Panc1 (cell line): ENCODE measurements at places on chromosomes 1 and 21. TPM values are rescaled to one million over a fixed set of nuclear protein-coding genes. Genes with fewer than 3 reads are reported as not detected.

- no peak overlapping the region for H3K27ac ChIP-seq
- no peaks in the 10 kb centered on the region for H3K27me3 ChIP-seq
- H3K4me3 ChIP-seq = no peak overlapping the region
- no peaks in the 10 kb centered on the region for H3K4me1 ChIP-seq
- H3K36me3 ChIP-seq = no peaks in the 10 kb centered on the region
These were observed 38.2 kb upstream of the CSF3R start for GRCh38 chr1:36520771-36521420.

DNA sequence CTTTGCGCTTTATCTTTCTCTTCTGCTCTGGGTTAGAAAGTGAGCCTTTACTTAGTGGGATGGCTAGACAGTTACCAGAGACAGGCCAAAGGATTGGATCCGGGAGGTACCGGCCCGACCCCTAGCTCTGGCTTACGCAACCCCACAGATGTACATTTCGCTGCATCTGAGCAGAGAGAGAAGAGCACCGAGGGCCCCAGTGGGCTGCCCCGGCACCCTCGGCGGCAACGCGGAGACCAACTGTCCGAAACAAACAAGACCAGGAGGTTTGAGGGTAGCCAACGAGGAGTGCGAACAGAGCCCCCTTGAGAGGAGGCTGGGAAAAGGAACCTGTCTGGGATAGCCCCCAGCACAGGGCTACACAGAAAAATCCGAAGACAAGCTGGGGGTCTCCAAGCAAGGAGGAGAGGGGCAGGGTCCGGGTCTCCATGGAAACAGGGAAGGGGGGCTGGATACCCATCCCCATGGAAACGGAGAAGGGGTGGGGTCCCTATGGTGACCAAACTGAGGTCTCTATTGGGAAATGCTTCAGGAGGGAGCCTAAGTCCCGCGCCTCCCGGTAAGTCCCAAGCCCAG is 373 bp downstream of the MTF1 start:
- DNase-seq = no peak
- peak overlapping the region; percentile 83 for H3K4me3 ChIP-seq
- H3K4me1 ChIP-seq = peaks cover 17% of the 10 kb centered on the region
- no peaks in the 10 kb centered on the region for H3K27me3 ChIP-seq

DNA sequence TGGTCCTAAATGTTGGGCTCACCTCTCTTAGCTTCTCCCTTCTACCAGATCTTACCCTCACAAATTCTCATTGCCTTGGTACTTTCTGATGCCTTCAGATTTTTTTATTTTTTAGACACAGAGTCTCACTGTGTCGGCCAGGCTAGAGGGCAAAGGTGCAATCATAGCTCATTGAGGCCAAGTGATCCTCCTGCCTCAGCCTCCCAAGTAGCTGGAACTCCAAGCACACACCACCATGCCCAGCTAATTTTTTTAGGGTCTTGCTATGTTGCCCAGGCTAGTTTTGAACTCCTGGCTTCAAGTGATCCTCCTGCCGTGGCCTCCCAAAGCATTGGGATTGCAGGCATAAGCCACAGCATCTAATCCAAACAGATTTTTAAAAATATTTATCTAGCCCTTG is 69.4 kb downstream of the ZSWIM5 start:
- H3K27ac ChIP-seq = no peak overlapping the region
- no peaks in the 10 kb centered on the region for H3K27me3 ChIP-seq
- no peaks in the 10 kb centered on the region for H3K36me3 ChIP-seq
- DNase-seq = no peak
- no peaks in the 10 kb centered on the region for H3K4me1 ChIP-seq

DNA sequence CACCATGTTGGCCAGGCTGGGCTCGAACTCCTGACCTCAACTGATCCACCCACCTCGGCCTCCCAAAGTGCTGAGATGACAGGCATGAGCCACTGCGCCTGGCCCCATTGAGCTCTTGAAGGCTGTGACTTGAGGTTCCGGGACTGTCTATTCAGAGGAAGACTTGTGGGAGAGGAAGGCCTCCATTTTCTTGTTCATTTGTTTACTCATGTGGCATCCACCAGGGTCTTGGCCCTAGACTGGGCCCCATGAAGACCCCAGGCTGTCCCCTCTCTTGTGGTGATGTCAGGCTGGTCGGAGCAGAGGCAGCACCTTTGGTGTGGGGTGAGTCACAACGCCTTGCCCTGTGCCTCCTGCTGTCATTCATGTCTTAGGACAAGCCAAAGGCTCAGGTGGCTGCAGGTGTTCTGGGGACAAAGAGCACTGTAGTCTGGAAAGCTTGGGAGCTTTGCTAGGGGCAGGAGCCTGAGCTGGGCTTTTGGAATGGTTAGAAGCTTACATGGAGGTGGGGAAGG is 224.6 kb upstream of the C1orf174 start:
- peaks cover 4% of the 10 kb centered on the region; the same call in 1 of the 2 replicates for H3K27me3 ChIP-seq
- no peaks in the 10 kb centered on the region for H3K36me3 ChIP-seq
- no peak overlapping the region for H3K4me3 ChIP-seq
- H3K4me1 ChIP-seq = no peaks in the 10 kb centered on the region
- DNase-seq = no peak

DNA sequence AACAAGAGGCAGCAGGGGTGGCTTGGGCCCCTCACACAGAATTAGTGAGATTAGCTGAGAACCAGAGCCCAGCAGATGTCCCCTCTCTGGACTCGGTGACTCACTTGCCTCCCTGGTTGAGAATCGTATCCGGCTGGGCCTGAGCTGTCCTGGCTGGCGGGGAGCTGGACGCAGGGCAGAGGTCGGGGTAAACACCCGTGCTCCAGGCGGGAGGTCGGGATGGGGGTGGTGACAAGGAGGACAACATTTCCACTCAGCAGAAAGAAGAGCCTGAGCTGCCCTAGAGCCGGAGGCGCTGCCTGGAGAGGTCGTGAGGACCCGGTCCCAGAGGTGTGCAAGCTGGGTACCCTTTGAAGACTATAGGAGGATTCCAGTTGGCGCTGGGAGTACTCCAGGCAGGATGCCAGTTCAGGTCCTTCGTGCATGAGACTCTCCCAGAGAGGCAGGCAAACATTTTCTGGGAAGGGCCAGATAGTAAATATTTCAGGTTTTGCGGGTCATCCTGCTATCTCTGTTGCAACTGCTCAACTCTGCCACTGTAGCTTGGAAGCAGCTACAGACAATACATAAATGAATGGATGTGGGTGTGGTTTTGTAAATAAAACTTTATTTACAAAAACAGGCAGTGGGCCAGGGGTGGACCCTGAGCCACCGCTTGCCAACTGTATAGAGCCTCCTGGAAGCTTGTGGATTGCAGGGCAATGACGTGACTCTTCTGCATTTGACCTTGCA is 116.8 kb upstream of the WNT4 start:
- H3K4me3 ChIP-seq = no peak overlapping the region
- no peak for DNase-seq
- H3K27me3 ChIP-seq = no peaks in the 10 kb centered on the region

DNA sequence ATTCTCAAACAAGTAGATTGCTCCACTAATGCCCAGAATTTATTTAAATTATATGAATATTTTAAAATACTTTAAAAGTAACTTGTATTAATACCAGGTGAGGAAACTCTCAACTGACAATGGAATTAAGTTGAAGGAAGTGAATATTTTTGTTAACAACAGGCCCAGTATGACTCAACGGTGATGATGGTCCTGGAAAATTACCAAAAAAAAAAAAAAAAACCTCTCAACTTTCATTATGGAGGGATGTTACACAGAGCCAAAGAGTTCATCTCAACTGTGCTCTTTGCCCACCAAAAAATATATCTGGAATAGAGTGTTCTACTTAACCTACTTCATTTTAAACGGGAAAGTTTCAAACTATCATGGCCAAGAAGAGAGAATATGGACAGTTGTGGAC is 28.3 kb downstream of the CFH start:
- no peaks in the 10 kb centered on the region for H3K4me1 ChIP-seq
- H3K27me3 ChIP-seq = no peaks in the 10 kb centered on the region
- DNase-seq = no peak
- H3K27ac ChIP-seq = no peak overlapping the region
- no peaks in the 10 kb centered on the region for H3K36me3 ChIP-seq
- no peak overlapping the region for H3K4me3 ChIP-seq

- H3K4me3 ChIP-seq = no peak overlapping the region
- H3K27me3 ChIP-seq = no peaks in the 10 kb centered on the region
- H3K27ac ChIP-seq = no peak overlapping the region
- no peaks in the 10 kb centered on the region for H3K36me3 ChIP-seq
- DNase-seq = no peak
- H3K4me1 ChIP-seq = no peaks in the 10 kb centered on the region
These were observed 4.8 kb downstream of the KRTAP21-3 start for GRCh38 chr21:30713766-30714165.

GRCh38 chr1:33274446-33274845 is 18.2 kb downstream of the ZNF362 start:
- no peak for DNase-seq
- no peaks in the 10 kb centered on the region for H3K36me3 ChIP-seq
- no peak overlapping the region for H3K27ac ChIP-seq
- H3K27me3 ChIP-seq = no peaks in the 10 kb centered on the region
- H3K4me1 ChIP-seq = no peaks in the 10 kb centered on the region

DNA sequence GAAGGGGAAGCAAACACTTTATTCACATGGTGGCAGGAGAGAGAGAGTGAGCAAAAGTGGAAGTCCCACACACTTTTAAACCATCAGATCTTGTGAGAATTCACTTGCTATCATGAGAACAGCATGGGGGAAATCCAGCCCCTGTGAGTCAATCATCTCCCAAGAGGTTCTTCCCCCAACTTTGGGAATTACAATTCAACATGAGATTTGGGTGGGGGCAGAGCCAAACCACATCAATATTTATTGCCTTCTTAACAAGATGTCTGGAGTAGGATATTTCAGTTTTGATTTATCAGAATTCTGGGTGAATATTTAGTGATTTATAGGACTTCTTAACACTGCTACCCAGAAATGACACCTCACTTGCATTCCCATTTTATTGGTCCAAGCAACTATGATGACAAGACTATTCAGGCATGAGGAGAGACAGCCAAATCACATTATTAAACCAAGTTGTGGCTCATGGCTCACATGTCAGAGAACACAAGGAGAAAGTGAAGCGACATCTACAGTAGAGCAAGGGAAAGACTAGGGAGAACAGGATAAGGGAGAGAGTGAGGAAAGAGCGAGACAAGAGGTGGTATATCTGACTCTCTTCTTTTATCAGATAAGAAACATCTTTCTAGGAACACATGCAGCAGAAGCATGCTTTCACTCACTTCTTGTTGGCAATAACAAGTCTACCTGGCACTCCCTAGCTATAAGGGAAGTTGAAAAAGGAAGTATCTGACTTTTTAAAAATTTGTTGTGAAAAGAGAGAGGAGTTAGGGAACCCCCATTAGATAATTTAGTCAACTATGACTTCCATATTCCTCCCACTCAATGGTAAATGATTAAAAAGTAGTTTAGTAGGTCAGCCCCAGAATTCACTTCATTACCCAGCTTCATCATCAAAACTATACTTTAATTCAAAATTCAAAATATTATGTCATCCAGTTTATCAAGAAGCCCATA is 36.6 kb upstream of the PTPRC start:
- H3K4me3 ChIP-seq = no peak overlapping the region
- H3K27me3 ChIP-seq = no peaks in the 10 kb centered on the region
- H3K27ac ChIP-seq = no peak overlapping the region
- no peak for DNase-seq
- H3K4me1 ChIP-seq = no peaks in the 10 kb centered on the region

GRCh38 chr1:152514715-152515433 is 592 bp downstream of the CRCT1 start:
- H3K27me3 ChIP-seq = peaks cover 31% of the 10 kb centered on the region
- DNase-seq = no peak
- no peak overlapping the region for H3K27ac ChIP-seq
- peak overlapping the region; percentile 33 for H3K4me3 ChIP-seq
- H3K4me1 ChIP-seq = no peaks in the 10 kb centered on the region; the same call in 1 of the 2 replicates
- no peaks in the 10 kb centered on the region for H3K36me3 ChIP-seq

DNA sequence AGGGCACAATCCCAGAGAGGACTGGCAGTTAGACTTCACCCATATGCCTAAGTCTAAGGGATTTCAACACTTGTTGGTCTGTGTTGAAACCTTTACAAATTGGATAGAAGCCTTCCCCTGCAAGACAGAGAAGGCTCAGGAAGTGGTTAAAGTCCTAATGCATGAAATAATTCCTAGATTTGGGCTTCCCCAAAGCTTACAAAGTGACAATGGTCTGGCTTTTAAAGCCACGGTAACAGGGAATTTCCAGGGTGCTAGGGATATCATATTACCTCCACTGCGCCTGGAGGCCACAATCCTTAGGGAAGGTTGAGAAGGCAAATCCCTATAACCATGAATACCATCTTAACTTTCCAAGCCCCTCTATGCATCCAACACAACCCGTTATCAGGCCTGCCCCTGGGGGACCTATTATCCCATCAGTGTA is 3.3 kb upstream of the FMO4 start:
- no peaks in the 10 kb centered on the region for H3K4me1 ChIP-seq
- H3K4me3 ChIP-seq = no peak overlapping the region
- no peaks in the 10 kb centered on the region for H3K36me3 ChIP-seq
- DNase-seq = no peak

GRCh38 chr1:243325305-243325890 is 69.6 kb downstream of the SDCCAG8 start:
- no peak overlapping the region for H3K4me3 ChIP-seq
- H3K27me3 ChIP-seq = no peaks in the 10 kb centered on the region
- H3K27ac ChIP-seq = no peak overlapping the region

DNA sequence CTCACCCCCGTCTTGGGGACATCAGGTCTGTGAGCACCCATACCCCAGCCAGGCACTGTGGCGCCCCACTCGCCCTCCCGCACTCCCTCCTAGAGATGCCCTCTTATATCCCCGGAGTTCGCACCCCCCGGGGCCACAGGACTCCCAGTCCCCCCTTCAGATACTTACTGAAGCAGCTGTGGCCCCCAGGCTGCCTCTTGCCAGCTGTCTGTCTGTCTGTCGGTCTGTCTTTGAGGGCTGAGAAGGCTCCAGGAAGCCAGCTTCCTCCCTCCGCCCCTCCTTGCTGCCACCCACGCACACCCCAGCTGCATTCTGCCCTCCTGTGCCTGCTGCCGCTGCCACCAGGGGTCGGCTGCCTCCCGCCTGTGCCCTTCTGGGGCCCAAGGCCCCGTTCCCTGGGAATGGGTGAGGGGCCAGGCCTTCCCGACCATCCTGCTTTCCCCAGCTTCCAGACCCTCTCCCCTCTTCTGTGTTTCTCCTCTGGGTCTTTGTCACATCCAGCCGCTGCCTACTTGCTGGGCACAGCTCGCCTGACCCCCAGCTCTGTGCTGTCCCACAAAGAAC is at the start of gene PTPN7:
Gene PTPN7, minus strand, starts transcription at position 226 of the 564 bp plus-strand sequence. CDS start 1,200 bp downstream, outside the sequence.
- H3K4me1 ChIP-seq = peaks cover 1% of the 10 kb centered on the region; the same call in 1 of the 2 replicates
- H3K36me3 ChIP-seq = no peaks in the 10 kb centered on the region
- H3K27ac ChIP-seq = no peak within 1 kb of the TSS
- H3K4me3 ChIP-seq = no peak within 1 kb of the TSS
- DNase-seq = no peak
- H3K27me3 ChIP-seq = no peaks in the 10 kb centered on the region

DNA sequence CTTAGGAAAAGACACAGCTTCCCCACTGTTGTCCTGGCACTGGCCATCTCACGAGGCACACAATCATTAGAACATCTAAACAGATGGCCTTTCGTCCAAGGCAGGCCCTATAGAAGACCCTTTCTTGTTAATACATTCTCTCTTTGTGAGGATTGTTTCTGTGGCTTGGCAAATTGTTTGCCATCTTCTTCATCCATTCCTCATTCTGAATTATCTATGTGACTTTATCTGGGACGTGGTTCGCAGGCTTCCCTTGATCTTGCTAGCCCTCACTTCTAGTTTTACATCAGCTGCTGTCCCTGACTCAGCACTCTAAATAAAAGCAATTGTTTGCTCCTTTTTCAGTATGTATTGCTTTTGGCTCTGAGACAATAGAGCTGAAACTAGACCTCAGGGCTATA is 101.1 kb upstream of the ZC3H11B start:
- no peak overlapping the region for H3K4me3 ChIP-seq
- no peaks in the 10 kb centered on the region for H3K27me3 ChIP-seq
- H3K36me3 ChIP-seq = no peaks in the 10 kb centered on the region
- H3K27ac ChIP-seq = no peak overlapping the region

Gene AKR1A1
- 142 TPM for total RNA-seq

Gene MTARC1
- total RNA-seq = 0.74 TPM

Gene KIF14
- 17.8 TPM for total RNA-seq

Gene ZNF692
- total RNA-seq = 62.3 TPM

Gene OR6K3
- not detected for total RNA-seq
